MCF 10A (cell line): ENCODE measurements at places on chromosomes 12 and 14.
A peak's percentile ranks its signal among the peaks of the same experiment; 100 is the strongest.

DNA sequence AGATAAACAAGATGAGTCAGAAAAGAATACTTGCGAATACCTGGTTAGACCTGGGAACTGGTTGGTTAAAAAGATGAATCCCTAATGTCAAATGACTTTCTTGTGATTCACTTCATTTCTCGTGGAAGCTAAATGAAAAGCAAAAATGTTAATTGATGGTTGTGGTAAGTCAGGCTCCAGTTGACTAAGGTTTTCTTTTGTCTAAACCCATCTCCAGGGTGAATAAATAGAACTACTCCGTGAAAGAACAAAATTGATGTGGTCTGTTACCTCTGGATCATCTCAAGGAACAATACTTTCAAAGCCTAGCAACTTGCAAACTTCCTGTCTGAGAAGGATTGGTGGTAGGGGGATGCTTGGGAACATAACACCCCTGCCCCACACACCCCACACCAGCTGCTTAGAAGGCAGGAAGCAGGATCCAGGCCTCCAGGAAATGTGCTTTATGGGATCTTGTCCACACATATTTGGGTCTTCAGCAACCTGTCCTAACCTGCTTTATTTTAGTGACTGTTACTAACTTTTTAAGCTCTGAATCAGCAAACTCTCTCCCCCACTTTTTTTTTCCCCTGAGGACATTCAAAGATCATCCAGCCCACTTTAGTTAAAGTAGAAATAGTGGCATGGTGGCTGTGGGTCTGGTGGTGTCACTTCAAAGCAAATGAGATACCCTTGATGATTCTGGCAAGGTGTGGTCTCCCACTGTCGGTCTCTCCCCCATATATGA lies 60.4 kb upstream of the PTHLH start:
- peak; percentile 48 for DNase-seq

DNA sequence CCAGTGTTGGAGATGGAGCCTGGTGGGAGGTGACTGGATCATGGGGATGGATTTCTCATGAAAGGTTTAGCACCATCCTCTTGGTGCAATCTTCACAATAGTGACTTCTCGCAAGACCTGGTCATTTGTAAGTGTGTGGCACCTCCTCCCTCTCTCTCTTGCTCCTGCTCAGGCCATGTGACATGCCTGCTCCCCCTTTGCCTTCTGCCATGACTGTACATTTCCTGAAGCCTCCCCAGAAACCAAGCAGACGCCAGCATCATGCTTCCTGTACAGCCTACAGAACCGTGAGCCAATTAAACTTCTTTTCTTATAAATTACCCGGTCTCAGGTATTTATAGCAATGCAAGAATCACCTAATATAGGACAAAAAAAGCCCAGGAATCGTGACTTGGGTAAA lies 171.0 kb upstream of the FOXN3 start:
- DNase-seq: no peak

GRCh38 chr12:62129291-62129690 lies 130.9 kb upstream of the USP15 start:
- no peak for DNase-seq

GRCh38 chr14:95146079-95146771 lies 11.1 kb downstream of the DICER1 start:
- peak; percentile 64 for DNase-seq

GRCh38 chr14:97010491-97011160 lies 213.4 kb downstream of the VRK1 start:
- no peak for DNase-seq

DNA sequence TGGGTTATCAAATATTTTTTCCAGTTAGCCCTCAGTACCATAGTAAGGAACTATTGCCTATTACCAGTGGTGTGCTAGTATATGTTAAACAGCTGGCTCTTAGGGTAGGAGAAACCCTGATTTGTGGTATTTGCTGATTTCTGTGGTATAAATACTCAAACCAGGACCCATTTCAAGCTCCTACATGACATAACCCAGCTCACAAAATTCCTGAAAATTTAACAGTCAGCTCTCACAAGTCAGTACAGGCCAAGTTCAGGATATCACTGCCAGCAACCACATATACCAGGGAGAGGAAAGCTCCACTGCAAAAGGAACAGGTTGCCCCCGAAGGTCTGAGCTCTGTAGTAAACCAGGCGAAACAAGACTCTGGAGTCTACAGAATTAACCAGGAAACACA lies 315.3 kb downstream of the NOVA1 start:
- no peak for DNase-seq

- peak; percentile 11 for DNase-seq
Observed at GRCh38 chr12:128076188-128076587, 190.8 kb upstream of the TMEM132C start.
